CD4-positive, CD25-positive, alpha-beta regulatory T cell (primary cell): ENCODE measurements at places on chromosomes 7 and 10. TPM values are rescaled to one million over a fixed set of nuclear protein-coding genes. Genes with fewer than 3 reads are reported as not detected.

DNA sequence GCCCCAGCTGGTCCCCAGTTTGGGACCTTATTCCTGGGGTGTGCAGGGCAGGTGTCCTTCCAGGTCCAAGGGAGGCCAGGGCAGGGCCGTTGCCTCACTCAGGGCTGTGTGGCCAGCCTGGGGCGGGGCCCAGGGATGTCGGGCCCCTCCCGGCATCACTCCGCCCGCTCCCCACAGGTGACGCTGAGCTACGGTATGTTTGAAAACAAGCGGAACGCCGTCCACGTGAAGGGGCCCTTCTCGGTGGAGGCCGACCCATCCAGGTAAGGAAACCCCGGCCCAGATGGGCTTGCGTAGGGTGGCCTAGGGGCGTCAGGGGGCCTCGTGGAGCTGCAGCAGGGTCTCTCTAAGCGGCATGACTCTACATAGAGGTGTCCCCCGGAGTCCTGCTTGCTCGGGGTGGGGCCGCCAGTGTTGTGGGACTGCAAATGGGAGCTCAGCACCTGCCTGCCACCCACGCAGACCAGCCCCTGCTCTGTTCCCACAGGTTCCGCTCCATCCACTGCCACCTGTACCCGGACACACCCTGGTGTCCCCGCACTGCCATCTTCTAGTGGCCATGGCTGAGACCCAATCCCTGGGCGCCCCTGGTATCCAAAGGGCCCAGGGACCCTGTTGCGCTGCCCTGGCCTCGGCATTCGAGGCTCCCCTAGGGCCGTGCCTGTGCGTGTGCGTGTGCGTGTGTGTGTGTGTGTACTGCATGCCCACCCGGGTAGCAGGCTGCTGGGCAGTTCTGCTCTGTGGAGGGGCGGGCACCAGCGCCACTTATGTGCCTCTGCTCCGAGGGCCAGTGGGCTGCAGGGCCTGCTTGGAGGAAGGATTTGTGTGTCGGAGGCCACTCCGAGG is 7.3 kb downstream of the LFNG start:
- DNase-seq = no peak

- DNase-seq = no peak
Observed at GRCh38 chr7:103857435-103857834, 132.0 kb downstream of the RELN start.

NKX1-2 gene
- polyA plus RNA-seq = not detected

NFE2L3 gene
- polyA plus RNA-seq = 8.8 TPM

ZNF775 gene
- polyA plus RNA-seq = 2.2 TPM

- DNase-seq = no peak
Observed at GRCh38 chr10:70546584-70546983, 56.0 kb downstream of the PRF1 start.

- DNase-seq = no peak
Observed at GRCh38 chr7:35336444-35336843, 82.5 kb upstream of the TBX20 start.

DNA sequence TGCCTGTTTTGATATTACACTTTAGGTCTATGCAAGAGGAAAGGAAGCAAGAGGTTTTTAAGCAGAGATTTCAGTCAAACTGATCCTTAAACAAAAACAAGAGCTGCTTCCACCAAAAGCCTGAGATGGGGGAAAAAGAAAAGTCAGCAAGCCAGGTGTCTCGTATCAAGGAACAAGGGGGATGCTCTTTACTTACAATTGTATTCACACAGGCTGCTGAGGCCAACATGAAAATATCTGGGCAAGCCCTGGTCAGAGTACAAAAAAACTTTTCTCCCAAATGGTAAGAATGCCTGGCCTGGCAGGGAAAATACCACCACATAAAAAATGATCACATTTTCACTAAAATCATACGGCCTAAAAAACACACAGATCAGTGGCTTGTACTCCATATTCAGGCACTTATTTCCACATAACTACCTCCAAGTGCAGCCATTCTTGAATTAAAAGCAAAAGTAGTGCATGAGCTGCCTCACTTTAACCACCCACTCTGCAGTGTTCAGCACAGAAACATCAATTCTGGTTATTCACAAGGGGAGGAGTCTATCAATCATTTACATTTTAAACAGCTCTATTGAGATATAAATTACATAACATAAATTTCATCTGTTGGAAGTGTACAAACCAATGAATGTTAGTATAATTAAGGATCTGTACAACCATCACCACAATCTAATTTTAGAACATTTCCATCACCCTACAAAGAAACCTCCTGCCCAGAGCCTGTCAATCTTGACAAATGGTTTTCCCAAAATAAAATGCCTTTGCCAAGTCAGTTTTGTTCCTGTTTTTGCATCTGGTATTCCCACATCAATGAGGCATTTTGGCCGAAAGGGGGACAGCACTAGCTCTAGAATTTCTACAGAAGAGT is 70.2 kb downstream of the GRB10 start:
- DNase-seq = no peak

DNA sequence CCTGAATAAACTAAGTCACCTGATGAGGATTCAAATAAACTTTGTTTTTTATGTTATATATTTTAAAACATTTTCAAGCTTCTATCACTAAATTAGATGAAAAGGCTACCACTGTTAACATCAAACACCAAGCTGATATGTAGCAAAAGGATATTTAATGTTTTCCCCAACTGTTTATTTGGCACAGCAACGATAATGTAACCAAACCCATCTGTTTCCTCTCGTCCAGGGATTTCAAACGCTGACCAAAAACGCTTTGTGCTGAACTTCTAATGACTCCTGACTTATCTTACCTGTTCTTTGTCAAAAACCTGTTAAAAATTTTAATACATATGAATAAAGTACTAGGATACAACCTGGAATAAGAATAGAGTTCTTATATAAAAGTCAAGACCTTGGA is 30.5 kb downstream of the DCLRE1A start:
- no peak for DNase-seq

WDR86 gene
- not detected for polyA plus RNA-seq

SOSTDC1 gene
- polyA plus RNA-seq = not detected

DNA sequence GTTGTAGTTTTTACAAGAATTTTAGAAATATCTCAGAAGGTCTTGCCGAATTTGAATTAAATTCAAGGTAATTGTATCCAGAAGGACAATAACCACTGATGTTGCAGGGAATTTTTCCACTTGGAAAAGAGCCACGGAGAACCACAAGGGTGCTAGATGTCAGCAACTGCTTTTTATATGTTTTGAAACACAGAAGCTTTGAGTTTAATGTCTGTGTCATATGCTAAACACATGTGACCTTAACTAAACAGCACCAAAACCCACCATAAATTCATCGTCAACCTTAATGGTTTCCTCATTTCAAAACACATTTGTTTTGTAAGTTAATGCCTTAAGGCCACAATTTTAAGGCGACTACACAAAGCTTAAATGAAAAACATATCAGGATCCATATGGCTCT is 106.9 kb downstream of the COL28A1 start:
- DNase-seq = no peak

LRIT1 gene
- polyA plus RNA-seq = not detected

DNA sequence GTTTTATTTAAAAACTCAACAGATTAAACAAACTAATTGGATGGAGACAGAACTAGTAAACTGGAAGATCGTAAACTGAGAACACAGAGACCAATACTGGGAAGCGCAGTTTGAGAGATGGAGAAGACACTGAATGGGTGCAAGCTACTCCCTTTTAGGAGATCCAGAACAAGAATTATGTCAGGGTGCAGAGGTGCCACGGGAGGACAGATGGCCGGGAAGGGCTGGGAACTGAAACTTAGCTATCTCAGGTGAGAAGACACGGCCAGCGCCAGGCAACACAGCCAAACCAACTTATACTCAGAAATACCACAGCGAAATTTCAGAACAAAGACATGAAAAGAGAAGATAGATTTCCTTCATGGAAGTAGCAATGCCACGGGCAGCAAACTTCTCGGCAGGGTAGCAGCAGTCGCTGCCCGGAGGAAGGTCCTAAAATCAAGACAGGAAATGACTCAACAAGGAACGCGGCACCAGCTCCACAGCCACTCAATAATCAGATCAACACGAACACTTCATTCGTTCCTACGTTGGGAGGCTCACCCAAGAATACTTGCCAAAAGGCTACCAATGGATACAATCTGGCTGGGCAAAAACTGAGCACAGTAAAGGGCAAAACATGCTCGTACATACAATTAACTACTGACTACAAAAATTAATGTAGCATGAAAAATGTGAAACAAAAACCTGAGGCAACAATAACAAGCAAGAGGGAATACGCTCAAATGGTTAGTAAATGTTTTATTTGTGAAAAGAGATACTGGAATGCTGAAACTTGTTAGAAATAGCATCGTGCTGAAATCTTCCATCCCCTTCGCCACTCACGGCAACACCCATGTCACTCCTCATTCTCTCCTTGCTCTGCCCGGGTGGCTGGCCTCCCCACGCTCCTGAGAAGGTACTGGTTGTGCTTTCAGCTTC is 2.2 kb upstream of the LRRC27 start:
- DNase-seq = peak; percentile 64

- DNase-seq = no peak
Observed at GRCh38 chr7:100506356-100506923, 22.7 kb downstream of the NYAP1 start.

DNA sequence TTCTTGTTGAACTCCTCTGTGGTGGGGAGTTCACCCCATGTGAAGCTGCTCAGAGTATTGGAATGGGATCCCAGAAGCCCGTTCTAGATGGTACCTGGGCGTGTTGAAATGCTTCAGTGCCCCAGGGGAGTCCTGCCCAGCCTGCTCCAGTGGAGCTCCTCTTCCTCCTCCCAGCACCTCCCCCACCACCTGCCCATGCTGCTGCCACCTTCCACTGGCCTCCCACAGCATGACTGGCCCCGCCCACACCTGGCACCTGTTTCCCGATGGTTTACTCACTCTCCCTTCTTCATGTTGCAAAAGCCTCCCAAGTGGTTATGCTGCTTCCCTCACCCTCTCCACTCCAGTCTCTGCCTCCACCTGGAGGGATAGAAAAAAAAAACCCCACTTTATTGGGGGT is 32.2 kb upstream of the PCBD1 start:
- DNase-seq = no peak

DNA sequence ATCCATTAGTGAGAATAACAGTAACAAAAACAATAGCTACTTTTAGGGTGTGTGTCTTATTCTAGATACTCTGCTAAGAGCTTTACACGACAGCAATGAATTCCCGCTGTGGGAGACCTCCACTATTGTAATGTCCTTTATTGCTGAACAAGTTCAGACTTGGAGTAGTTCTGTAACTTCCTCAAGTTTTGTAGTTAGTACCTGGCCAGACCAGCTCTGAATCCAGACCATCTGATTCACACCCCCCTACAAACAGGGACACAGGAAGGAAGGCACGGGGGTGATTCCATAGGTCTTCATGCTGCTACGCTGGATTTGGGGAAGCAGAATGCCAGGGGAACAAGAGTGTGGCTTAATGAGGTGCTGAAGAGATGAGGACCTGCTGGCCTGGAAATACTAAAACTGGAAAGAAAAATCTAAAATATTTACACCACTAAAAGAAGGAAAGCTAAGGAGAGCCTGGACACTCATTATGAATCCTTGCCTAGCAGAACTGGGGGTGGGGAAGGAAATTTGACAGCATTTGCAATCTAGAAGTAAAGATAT is 194.6 kb upstream of the TMEM72 start:
- DNase-seq = no peak

GRM3 gene
- polyA plus RNA-seq = not detected

- DNase-seq = no peak
Observed at GRCh38 chr7:91883676-91884362, 3.3 kb upstream of the MTERF1 start.

- DNase-seq = no peak
Observed at GRCh38 chr7:96596120-96596826, 113.4 kb downstream of the SEM1 start.

GRCh38 chr7:1708596-1709251 is 38.6 kb downstream of the ELFN1 start:
- no peak for DNase-seq

KNDC1 gene
- polyA plus RNA-seq = not detected

- no peak for DNase-seq
Observed at GRCh38 chr7:155286686-155287085, 11.0 kb upstream of the INSIG1 start.

CABCOCO1 gene
- polyA plus RNA-seq = not detected

TAS2R4 gene
- polyA plus RNA-seq = not detected

CALHM2 gene
- polyA plus RNA-seq = 72.4 TPM

DNA sequence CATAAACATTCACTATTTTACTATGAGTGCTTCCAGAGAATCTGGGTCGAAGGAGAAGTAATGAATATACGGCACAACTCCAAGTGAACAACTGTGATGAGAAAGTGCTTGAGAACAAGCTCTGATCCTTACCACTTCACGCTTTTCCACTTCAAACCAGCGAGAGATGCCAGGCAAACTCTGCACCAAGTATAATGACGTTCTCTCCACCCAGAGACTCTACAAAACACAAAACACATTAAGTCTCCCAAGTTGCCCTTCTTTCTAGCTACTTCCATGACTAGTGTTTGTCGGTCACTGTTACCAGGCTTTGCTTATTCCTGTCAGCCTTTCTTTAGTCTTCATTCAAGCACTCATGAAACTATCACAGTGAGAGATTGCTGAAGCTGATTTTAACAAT is 193.1 kb upstream of the IMMP2L start:
- DNase-seq = no peak

DNA sequence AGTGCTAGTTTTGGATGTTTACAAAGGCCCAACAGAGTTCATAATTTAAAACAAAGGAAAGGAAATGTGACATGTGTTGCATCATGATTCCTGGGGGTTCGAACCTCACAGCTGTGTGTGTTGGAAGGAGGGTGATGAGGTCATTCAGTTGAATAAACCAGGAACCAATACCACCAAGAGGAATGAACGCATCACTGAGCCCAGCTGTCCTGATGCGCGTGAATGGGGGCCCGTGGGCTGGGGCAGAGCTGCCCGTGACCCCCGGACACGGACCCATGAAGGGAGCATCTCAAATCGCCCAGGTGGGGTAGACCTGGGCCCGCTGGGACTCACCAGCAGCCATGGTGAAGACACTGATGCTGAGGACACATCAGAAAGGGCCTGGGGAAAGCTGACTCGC is 33.0 kb downstream of the BRI3 start:
- DNase-seq = no peak

SLC16A12 gene
- not detected for polyA plus RNA-seq

- no peak for DNase-seq
Observed at GRCh38 chr7:136130511-136131303, 153.5 kb upstream of the MTPN start.

- no peak for DNase-seq
Observed at GRCh38 chr7:42272793-42273665, 36.0 kb upstream of the GLI3 start.

EFCAB10 gene
- not detected for polyA plus RNA-seq
